ENCODE measurements at places on chromosomes 12 and 14.

GRCh38 chr14:61338457-61338856 lies 17.1 kb downstream of the PRKCH start:
- no peak for DNase-seq

- no peak for DNase-seq
Measured at GRCh38 chr12:57454566-57455373, at the start of gene INHBE. TSS of gene INHBE (plus strand) at chr12:57455307. CDS start at chr12:57455537, 230 bp downstream.

- DNase-seq = no peak
Measured at GRCh38 chr12:96258104-96258961, 64.2 kb downstream of the ELK3 start.

DNA sequence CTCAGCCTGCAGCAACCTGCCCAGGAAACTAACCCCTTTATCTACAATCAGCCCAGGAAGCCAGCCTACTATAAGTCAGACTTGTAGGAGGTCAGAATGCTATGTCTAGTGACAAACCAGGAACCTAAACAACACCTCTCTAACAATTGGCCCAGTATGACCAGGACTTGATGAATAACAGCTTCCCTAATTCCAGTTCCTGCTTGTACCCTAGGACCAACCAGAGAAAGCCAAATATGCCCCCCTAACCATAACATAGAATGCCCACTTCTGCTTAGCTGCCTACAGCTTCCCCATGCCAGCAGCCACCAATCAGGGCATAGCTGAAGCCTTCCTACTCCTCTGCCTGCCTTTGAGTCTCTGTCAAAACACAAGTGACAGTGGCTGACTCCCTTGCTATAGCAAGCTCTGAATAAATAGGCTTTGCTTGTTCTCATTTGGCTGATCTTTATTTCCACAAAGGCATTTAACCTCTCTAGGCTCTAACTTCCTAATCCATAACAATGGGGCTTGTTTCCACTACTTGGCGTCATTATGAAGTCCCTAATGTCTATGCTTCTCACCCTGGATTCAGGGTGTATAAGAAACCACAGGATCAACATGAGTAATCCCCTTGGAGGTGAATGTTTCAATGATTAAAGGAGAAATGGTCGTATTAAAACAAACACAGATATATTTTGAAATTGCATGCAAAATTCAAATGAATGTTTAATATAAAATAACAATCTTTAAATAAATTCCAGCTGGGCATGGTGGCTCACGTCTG lies 220.2 kb downstream of the ANO6 start:
- no peak for DNase-seq

- no peak for DNase-seq
Measured at GRCh38 chr12:38919191-38919590, 13.8 kb upstream of the CPNE8 start.

DNA sequence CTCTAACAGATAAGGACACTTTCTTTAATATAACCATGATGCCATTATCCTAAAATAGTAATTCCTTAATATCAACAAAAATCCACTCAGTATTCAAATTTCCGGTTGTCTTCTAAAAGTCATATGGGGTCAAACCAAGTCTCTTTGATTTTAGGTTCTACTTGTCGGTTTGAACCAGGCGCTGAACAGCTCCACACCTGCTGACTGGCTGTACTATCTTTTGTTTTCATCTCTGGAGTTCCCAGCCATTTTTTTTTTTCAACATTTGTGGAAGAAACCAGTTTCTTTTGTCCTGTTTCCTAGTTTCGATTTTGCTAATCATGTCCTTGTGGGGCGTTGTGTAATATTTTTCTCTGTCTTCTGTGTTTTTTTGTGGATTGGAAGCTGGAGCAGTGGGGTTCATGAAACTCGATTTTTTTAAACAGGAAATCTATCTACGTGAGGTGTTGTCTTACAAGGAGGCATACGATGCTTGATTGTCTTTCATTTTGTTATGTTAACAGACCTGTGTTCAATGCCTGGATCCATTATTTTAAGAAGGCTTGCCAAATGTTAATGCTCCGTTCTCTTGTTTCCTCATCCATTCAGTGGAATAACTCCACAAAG lies 50.2 kb downstream of the FZD10 start:
- no peak for DNase-seq

GRCh38 chr12:117526757-117527478 lies 165.5 kb upstream of the NOS1 start:
- DNase-seq = no peak

- DNase-seq = no peak
Measured at GRCh38 chr12:69039911-69040310, 106.9 kb upstream of the CPM start.

DNA sequence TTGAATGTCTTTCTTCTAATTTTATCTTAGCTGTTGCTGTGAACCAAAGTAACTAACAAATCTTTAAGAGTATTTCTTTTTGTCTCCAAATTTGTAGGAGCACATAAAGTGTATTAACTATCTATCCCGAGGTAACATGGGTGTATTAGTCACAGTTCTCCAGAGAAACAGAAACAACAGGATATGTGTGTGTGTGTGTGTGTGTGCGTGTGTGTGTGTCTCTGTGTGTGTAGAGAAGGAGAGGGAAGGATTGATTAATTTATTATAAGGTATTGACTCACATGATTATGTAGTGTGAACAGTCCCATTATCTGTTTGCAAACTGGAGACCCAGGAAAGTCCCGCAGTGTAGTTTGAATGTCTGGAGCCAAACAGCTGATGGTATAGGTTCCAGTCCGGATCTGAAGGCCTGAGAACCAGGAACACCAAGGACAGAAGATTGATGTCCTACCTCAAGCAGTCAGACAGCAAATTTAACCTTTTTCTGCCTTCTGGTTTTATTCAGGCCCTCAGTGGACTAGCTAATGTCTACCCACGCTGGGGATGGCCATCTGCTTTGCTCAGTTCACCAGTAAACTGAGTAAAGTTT lies 14.4 kb downstream of the G2E3 start:
- no peak for DNase-seq

DNA sequence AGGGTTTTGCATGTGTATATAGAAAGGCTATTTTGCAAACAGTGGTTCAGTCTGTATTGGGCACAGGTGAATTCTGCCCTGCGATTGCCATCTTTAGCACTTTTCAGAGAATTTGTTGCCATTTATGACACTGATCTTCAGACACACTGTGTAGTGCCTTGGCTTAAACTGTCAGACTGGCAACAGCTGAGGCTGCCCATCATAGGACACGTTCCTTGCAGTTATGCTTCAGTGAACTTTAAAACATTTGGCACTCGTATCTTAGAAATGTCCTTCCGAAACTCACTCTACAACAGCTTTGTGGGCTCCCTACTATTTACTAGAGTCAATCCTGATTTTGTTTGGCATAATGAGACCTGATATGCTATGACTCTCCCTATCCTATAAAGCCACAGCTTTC lies 29.1 kb downstream of the AP5M1 start:
- DNase-seq = no peak
